ENCODE measurements at places on chromosomes 1 and 21.

DNA sequence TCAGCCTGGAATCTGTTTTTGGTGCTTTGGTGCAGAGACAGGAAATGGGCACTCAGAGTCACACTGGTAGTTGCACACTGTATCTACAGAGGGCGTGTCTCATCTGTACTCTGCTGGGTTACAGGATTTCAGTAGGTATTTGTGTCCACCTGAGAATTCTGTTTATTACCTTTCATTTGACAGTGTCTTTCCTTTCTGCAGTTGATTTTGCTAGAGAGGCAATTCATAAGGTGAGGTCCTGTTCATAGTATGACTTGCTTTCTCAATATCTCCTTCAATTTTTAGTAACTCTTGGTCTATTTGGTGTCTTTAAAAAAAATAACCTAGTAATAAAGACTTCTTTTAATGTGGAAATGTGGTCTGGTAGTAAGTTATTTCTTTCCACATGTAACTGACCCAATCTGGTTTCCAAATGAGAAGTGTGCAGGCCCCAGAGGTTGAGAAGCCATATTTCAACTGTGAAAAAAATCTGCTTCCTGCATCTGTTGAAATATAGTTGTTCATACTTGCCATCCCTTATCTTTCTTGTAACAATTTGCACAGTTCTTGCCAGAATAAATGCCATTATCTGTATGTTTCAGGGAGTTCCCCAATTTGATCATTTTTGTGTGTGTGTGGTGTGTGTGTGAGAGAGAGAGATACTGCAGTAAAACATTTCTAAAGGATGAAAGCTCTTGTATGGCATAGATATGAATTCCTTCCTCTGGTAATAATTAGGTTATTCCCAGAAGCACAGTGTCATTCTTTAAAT, 78.4 kb upstream of the DNAJC6 start:
- peak; percentile 97 for DNase-seq

- no peak for DNase-seq
These were observed 1.7 kb downstream of the SLX9 start for GRCh38 chr21:44941567-44941966.

DNA sequence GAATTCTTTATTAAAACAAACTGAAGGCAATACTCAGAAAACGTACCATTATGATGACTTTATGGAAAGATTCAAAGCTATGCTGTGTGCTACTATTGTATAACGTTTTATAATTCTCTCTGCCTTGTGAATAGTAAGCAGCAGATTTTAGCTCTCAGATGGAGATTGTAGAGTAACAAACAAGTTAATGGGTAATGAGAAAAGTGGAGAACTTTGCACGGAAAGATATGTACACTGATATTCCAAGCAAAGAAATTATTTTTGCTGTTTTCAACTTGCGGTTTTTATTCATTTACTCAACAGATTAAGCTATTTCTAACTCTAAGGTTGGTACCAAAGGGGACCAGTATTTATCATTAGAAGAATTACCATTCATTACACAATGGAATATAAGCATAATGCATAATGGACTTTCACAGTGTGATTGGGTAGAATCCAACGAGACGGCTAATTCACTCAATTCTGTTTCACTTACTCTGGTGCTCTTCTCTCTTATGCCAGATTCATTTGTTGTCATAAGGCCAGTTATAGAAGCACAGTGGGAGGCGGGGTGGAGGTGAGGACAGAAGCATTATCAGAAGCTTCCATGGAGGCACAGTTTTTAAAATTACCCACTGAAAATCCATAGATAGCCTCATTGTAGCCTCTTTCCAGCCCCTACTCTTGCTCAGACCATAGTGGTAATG, 38.6 kb downstream of the ATP1B1 start:
- DNase-seq, result no peak

- DNase-seq, result no peak
These were observed 38.4 kb upstream of the PRDM2 start for GRCh38 chr1:13661539-13661938.

DNA sequence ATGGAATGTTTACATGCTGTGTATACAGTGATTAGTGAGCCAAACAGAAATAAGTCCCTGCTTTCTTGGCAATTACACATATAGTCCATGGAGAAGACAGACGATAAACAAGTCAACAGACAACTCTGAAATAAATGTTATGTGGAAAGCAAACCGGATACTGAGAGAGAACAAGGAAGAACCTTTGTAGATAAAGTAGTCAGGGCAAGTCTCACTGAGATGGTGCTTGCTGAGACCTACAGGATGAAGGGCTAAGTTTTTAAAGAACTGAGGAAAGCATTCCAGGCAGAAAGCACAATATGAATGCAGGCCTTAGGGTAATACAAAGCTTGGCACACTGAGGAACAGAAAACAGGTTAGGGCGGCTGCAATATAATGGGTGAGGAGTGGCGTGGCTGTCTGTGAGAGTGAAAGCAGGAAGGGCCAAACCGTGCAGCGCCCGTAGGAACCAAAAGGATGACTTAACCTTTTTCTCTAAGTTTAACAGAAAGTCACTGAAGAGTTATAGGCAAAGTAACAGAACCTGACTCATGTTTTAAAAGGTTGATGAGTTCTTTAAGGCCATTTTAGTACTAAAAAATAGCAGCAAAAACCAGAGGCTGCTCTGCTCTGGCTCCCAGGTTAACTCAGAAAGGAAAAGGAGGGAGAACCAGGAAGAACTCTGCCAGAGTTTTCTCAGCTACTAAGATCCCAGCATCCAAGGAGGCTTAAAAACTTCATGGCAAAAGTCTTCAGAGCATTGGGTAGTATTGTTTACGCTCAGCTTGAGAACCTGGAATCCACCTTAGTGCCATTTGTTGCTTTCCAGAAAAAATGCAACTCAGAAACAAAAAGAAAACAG, 8.7 kb upstream of the TTF2 start:
- DNase-seq, result peak; percentile 69

DNA sequence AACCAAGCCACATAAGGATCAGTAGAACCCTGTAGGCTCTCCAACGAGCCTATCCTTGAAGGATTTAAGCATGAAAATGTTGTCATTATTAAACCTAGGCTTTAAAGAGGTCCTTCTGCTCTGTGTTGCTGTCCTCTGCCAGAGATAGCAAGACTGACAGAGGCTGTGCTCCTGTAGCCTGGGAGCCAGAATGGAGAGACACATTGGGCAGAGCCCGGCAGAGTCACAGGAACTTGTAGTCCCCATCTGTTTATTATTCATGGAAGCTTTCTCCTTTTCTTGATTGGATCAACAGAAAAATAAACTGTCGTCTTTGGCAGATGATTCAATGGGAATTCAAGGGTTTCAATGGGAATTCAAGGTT, 19.2 kb upstream of the SLAMF1 start:
- DNase-seq, result no peak

DNA sequence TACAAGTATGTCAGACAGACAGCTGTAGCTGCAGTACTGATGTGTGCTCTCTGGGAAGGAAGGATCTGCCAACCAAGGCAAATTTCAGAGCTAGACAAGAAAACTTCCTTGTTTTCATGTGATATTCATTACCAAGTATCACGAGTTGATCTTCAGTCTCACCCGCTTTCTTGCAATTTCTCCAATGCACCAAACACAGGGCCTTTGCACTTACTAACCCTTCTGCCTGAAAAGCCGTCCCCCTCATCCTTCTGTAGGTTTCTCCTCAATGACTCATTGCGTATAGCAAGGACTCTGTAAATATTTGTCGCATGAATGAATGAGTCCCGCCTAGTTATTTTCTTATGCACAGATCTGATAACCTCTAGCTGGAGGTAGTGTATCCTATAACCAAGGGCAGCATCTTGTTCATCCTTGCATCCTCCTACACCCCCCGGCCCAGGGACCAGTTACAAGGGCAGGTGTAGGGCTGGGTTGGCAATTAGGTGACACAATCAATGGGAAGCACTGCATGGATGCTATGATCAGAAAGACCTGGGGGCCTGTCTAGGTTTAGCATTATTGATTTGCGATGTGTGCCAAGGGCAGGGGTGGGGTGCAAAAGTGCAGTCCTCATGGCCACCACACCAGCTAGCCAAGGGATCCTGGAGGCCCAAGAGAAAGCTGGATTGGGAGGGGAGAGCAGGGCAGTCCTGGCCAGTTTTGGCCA, 51.4 kb upstream of the GPR157 start:
- no peak for DNase-seq

DNA sequence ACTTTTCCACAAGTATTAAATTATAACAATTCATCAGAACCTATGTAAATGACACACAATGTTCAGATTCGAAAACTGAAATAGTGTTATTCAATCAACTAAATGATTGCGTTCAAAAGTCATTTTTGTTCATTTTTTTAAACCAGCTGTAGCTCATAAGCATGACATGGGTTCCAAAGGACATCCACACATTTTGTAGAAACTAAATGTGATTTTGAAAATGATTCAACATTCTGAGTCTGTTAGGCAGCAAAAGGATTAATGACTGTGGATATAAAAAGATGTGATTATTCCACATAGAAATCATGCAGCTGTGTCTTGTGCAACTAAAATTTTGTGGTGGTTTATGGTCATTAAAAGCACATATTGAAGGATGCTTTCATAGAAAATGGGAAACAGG, 204.5 kb downstream of the BRINP3 start:
- DNase-seq, result no peak

DNA sequence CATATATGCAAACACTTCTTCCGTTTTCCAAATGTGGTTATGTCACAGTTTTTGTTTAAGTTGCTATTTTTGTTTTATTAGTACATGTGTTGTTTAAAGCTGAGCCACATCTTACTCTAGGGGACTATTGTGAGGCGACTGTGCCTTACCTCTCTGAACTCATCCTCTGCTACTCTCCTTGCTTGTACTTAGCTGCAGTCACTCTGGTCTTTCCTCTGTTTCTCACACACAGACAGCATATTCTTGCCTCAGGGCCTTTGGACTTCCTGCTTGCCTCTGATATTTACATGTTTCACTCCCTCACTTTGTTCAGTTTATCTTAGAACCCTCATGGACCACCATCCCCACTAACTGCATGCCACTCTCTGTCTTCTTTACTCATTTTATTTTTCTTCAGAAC, 101.1 kb downstream of the MACF1 start:
- DNase-seq, result no peak

- DNase-seq, result no peak
These were observed 89.9 kb upstream of the CXADR start for GRCh38 chr21:17422931-17423330.
